ENCODE measurements at places on chromosomes 12 and 14.

DNA sequence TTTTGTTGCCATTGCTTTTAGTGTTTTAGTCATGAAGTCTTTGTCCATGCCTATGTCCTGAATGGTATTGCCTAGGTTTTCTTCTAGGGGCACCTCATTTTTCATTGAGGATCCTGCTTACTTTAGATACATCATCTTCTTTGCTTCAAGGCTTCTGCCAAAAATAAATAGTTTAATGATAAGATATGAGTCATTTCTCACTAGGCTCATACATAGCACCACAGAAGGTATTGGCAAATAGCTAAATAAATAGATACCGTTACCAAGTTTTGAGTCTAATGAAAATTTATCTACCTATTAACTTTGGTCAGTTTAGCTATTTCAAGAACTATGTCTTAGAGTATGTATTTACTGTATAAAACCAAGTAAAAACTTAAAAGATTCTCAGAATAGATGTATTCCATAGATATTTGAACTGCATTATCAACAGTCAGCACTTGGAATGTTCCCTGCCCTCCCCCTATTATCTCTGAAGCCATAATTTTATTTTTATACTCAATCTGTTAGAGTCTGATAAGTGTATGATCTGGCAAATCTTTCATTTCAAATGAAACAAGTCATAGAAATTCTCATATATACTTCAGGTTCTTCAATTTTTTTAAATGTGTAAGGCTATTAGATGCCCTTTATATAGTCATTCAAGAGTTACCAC, 310.2 kb downstream of the CCDC91 start:
- DNase-seq, result no peak

- no peak for DNase-seq
These were observed 140.5 kb downstream of the AKAP6 start for GRCh38 chr14:32469388-32470160.

GRCh38 chr12:23640754-23641153, 308.7 kb downstream of the SOX5 start:
- no peak for DNase-seq

DNA sequence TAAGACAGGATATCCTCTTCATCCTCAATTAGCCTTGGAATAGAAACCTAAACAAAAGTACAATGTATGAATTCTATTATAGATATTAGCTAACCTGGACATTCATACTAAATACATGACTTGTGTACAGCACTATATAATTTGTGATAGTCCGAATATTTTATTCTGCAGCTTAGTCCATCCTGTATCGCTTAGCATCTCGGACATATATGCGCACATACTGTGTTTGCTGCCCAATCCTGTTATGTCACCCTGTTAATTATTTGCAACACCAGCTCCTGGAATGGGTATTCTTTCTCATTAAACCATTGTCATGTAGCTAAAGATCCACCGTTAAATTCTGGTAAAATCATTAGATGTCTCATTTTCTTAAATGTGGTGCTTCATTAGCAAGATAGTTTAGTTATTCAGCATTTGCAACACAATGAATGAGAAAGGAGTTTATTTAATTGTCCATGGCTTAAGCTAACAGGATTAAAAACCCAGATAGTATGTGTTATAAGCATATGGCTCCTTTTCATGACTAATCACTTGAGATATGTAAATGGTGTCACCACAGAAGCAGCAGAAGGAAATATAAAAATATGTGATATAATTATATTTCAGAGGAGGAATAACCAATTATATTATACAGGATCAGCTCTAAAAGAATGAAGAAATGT, 156.0 kb upstream of the ARHGAP5 start:
- DNase-seq, result no peak

DNA sequence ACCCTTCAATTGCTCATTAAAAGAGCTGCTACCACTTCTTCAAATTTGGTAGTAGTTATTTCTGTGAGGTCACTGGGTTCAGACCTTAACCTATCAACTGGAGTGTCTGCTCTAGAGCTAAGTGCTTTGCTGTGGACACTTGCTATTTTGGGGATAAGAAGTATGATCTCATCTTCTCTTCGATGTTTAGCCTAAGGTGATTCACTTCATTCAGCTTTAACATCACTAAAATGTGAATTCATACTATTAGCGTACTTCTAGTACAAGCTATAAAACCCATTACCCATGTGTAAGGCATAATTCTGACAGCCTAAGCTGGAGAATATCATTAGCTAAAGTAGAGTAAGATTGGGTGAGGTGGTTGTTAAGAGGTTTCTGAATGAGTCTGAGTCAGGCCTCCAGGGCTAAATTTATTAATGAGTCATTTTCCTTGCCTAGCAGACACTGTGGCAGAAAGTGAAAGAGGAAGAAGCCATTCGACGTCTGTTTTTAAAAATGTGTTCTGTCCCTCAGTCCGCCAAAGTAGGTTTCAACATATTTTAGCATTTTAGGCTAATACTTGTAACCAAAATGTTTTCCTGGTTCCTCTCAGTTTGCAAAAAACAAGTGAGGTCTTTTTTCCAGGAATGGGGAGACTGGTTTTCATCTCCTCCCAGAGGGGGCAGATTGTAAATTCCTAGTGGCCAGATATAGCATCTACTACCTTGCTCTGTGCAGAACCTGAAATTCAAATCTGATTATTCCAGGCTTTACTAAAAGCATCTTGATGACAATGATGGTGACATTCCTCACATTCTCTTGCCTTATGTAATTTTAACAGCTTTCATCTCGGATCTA, 103.6 kb downstream of the SSPN start:
- DNase-seq, result no peak

DNA sequence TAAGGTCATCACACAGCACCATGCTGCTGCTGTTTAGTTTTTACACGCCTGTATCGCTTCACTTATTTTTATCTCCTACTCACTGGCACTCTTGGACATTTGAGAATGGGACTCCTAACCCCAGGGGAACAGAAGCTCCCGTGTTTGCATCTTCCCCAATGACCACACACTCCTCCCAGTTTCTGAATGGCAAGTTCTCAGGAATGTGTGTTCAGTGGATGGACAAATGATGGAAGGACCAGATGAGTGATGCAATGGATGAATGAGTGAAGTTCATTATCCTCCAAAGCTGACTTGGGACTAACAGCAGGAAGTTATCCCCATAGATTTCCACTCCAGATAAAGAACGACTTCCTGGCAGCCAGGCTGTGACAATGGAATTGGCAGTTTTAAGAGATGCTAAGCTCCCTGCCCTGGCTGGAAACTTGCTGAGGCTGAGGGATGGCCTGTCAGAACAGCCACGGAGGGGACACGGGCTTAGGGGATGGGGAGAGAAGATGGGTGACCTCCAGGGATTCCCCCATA, 231.5 kb downstream of the SLC15A4 start:
- DNase-seq, result no peak

DNA sequence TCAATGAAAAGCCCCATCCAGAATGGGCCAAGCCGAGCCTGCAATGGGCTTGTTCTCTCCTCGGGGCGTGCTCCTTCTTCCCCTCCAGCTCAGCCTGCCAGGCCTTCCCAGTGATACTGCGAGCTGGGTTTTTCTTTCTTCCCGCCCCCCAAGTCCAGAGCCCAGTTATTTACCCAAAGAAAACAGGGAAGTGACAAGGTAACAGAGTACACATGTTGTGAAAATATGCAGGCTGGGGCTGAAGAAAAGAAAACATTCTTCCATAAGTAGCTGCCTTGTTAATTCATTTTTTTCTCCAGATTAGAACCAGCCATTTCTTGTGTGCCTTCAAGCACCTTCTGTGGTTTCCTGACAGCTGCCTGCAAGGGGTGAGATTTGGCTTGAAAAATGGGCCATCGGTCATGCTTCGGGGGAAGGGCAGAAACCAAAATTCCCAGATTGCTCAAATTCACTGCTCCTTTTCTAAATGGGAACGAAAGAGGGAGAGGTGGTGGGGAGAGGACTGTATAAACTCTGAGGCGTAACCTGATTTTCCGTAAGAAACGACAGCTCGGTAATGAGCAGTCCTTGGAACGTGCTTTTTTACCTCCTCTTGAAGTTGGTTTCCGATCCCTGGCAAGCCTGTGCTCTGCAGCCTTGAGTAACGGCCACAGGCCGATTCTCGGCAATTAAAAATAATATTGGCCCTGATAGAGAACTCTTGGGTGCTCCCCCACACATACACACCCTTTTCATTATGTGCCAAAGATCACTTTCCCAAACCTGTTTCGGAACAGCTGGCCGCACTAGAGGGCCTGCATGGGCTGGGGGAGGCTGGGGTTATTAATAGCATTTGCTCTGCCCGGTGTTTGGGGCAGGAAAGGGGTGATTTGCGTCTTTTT, 229.4 kb downstream of the ZFP36L1 start:
- DNase-seq, result no peak

DNA sequence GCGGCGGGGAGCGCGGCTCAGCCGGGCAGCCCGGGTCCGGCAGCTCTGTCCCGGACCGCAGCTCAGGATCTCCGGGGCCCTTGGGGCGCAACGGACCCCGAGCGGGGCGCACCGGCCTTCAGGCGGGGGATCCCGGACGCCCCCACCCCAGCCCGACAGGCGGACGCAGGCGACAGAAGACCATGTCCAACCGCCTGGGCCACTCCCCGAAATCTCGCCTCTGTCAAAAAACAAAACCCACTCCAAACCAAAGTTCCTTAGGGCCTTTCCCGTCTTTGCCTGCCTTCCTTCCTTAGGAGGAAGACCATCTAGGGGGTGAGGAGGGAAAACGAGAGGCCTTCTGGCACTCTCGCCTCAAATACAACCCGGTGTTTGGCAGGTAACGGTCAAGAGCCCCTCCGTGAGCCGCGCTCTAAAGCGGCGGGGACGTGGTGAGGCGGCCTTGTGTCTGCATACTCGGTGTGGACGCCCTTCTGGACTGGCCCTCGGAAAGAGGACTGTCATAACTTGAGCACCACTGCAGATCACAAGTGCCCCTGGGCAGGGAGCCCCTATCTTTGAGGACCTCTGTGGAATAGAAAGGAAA, 604 bp downstream of the HCFC2 start:
- DNase-seq, result peak; percentile 69

DNA sequence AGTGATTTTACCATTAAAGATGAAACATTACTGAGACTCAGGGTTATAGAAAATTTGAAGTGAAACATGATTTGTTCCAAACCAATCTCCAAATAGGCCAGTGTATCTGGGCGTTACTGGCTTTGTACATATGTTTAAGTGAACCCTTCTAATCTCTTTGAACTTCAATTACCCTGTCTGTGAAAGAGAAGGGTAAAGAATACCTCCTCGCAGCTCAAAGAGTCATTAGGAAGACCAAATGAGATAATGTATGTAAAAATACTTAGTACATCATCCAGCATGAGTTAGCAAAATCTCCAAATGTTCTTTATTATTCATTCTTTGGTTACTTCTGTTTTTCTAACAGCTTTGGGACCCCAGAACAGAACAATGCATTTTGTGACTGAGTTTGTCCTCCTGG, at the start of gene OR11H6:
Gene OR11H6 (plus strand): TSS at position 301 of the 400 bp plus-strand sequence. CDS start 0 bp downstream, at position 301.
- DNase-seq, result no peak

- no peak for DNase-seq
These were observed 13.4 kb downstream of the AGAP2 start for GRCh38 chr12:57724936-57725740.

GRCh38 chr14:94051779-94052178, 25.6 kb downstream of the OTUB2 start:
- no peak for DNase-seq

- DNase-seq, result no peak
These were observed 57.9 kb upstream of the NAV3 start for GRCh38 chr12:77772676-77773298.

- DNase-seq, result no peak
These were observed 25.9 kb downstream of the PKP2 start for GRCh38 chr12:32870716-32871115.

DNA sequence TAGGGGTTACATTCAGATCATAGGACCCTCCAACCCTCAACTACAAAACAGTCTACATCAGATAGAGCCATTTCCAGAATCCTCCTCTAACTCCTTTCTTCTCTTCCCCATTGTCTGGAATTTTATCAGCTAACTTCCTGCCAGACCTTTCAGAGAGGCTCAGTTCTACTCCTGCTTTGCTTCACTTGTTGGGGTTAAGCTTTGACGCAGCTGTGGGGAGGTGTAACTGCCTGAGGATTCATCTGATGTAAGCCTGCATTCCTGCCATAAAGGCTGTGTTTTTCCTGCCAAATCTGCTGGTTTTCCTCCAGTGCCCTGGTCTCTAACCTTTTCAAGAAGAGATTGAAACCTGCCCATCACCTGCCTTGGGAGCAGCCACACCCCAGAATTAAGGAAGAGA, 16.9 kb downstream of the DHRS2 start:
- DNase-seq, result no peak

GRCh38 chr12:49367381-49368239, at the start of gene SPATS2:
SPATS2 (plus strand) TSS chr12:49367462; CDS start chr12:49461013, 93,551 bp downstream.
- peak; percentile 96 for DNase-seq

DNA sequence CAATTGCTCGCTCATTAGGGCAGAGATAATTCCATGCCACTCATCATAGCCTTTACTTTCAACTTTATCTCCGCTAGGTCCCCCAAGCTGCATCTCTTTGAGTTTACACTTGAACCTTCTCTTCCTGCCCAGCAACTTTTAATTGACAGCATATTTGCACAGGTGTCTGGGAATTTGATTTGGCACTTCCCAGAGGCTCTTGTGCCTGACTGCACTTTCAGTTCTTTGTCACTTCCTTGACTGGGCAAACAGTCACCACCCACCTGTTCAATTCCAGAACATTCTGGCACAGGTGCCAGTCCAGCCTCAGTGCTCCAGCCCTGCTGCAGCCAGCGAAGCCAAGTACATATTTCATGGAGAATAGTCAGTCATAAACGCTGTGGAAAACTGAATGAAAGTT, 110.1 kb upstream of the LRIG3 start:
- no peak for DNase-seq

DNA sequence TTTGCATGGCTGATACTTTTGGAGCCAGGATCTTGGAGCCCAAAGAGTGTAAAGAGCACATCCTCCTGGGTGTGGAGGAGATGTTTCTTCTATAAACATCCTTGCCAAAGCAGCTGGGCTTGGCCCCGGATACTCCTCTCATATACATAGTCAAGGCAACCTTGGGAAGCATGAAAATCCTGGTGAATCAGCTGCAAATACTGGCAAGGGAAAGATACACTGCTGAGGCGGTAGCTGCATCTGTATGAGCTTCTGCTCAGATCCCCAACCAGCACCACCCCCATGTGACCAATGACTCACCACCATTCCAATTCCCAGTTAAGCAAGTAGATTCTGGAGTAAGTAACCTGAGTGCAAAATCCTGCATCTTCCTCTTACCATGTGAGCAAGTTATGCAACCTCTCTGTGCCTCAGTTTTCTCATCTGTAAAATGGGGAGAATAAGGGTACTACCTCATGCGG, 567.4 kb downstream of the MED13L start:
- peak; percentile 71 for DNase-seq

GRCh38 chr12:108320507-108321293, 18.4 kb downstream of the CMKLR1 start:
- DNase-seq, result no peak

GRCh38 chr12:109944561-109945359, 44.7 kb downstream of the TCHP start:
- no peak for DNase-seq

- no peak for DNase-seq
These were observed 15.2 kb downstream of the MED6 start for GRCh38 chr14:70585231-70585630.

All from Right ventricle myocardium inferior (tissue), 1 donor.